ENCODE measurements at places on chromosomes 5 and 9.

- no peak for DNase-seq
These were observed 48.2 kb downstream of the ROPN1L start for GRCh38 chr5:10489810-10490426.

GRCh38 chr5:121982893-121983285 is 21.1 kb downstream of the SRFBP1 start:
- DNase-seq: no peak

DNA sequence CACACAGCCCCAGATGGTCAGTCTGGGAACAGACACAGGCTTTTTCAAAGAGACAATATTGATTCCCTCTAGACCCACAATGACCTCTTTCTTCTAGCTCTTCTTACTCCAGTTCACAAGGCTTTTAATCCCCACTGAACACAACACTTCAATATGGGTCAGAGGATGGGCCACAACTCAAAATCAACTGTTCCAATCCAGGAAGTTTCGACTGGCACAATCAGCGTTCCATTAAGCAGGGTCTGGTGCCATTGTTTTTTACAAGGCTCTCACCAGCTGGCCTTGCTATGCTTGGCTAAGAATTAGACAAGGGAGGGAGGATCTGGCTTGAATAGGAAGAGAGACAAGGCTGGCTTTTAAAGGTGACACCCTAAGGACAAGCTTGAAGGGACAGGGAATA is 199.4 kb upstream of the SLC24A2 start:
- DNase-seq: no peak

- no peak for DNase-seq
These were observed 21.7 kb downstream of the F2RL2 start for GRCh38 chr5:76601470-76601869.

DNA sequence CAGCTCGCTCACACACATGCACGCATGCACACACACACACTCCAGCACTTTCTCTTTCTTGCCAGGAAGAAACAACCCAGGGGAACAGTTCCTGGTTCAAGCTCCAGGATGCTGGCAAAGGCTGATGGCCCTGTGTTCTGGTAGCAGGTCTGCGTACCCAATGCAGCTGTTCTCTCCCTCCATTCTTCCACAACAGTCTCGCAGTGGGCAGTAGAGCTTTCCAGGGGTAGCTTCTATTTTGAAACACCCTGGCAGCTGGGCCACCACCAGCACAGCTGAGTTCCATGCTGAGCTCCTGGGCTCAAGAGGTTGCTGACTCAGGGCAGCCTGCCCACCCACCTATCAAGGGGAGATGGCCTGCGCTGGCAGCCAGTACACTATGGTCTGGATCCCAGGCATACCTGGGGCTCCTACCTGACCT is 4.7 kb downstream of the VDAC1 start:
- DNase-seq: no peak

DNA sequence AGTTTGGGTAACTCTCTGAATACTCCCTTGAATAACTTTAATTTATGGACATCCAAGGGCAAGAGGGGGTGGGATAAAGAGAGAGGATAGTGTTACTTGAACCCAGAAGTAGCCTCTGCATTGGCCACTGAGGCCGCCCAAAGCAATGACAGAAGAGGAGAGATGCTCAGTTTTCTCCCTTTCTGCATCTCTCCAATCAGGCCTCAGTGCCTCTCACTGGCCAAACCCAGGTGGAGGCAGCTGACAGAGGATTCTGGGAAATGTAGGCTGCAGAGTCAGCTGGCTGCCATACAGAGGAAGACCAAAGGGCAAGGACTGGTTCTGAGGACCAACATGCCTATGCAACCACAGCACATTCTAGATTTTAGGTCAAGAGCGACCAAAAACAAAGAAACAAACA is 719.4 kb downstream of the MAT2B start:
- DNase-seq: no peak
